ENCODE measurements at places on chromosomes 2 and 18.

DNA sequence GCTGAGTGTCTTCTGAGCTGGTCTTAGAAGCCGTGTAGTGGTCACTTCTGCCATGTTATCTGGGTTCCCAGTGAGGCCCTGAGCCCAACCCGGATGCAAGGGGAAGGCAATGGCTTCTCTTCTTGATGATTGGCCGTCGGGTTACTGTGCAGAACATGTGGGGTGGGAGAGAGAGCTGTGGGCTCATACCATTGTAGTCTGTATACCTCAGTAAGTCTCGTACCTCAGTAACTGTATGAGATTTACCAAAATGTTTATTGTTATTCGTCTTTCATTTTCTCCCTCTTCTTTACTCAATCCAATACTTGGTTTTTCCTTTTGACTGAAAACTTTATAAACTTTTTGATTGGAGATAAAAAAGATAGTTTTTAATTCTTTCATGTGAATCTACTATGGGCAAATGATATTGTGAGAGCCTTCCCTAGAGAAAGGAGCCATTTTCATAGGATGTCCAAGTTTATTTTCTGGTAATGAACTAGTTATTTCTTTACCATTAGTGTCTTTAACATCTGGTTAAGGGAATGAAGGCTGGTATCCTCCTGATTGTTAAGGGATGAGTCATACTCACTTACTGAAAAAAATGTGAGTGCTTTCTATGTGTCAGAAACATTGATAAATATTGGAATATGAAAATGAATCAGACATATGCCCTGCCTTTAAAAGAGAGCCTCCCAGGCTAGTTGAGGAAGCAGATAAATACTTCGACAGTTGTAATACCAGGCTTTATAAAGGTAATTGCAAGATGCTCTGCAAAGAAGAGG is 129.9 kb downstream of the PRPF40A start:
- DNase-seq = no peak

DNA sequence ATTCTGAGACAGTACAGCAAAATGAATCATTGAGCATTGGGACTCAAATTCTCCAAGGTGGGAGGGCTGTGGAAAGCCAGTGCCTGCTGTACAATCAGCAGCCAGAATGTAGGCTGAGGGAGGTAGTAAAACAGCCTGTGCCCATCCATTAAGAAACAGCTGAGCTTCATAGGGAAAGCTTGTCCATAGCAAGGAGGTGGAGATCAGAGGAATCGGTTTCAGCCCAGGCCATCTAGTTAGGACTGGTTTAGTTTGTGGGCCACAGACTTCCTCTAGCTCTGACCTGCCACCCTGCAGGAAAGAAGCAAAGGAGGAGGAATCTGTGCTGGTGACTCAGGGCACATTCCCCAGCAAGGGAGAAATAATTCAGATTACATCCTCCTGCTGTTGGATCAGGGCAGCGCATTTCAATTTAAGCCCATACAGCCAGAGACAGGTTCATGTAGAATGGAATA is 333.4 kb downstream of the SETBP1 start:
- no peak for DNase-seq

GRCh38 chr2:117359266-117359914 is 455.1 kb upstream of the DDX18 start:
- no peak for DNase-seq

DNA sequence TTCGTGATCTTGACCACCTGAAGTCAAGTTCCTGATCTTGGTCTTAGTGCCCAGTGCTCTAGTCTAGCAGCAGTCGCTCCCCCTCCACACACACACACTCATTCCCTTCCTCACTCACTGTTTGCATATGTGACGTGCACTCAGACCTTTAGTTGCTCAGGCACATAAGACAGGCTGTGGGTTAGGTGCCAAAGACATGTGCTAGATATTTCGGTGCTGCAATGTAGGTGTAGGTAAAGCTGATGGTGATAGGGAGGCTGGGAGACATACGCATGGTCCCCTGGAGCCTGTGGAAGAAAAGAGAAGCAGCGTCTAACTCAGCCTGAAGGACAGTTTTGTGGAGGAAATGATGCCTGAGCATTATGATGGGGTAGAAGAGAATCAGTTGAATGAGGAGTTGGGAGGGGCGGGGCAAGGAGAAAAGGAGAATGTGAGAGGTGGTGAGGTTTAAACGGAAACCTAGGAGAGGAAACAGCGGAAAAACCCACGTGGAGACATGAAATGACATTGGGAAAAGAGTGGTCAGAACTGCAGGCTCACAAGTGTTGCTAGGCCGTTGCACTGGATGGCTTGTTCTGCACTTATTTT is 3.8 kb downstream of the TTC39C start:
- no peak for DNase-seq

DNA sequence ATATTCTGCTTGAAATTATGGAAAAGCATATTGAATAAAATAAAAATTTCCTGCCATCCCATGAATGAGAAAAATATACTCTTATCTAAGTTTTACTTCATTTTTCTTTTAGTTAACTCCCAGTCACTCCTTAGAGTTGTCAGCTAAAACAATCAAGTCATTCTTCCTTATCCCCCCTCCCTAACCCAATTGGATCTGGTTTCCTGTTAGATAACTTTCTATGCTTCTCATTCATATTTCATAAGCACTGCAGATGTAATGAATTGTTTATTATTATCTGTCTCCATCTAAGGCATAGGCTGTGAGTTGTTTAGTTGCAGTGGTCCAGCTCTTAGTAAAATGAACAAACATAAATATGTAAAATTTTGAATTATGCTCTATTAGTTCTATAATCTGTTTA is 244.0 kb upstream of the GCFC2 start:
- DNase-seq = no peak

DNA sequence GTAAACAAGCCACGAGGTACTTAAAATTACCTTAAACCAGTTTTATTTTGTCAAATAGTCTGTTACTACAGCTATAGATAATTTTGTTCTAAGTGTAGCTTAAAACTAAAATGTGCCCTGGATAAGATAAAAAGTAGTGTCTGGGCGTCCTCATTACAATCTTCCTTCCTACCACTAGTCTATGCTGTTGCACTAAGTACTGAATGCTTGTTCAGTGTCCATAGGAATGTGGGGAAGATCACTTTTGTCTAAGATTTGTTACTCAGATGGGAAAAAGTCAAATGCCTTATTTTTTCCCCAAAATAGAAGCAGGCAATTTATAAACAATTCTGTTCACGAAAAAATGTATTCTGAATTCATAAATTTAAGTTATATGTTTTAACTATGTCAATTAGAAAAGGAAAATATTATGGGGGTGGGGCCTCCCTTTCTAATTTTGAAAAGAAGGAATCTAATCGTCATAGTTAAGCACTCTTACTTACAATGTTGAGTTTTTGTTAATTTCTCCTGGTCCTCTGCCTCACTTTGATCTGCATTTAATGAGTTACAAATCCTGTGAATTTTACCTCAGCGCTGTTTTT is 140.4 kb upstream of the VRK2 start:
- DNase-seq = no peak

Measured in NCI-H2107 (cell line).